ENCODE measurements at places on chromosomes 6 and 20.
A peak's percentile ranks its signal among the peaks of the same experiment; 100 is the strongest.

GRCh38 chr20:24701027-24701426 is 231.6 kb downstream of the SYNDIG1 start:
- DNase-seq, result no peak

DNA sequence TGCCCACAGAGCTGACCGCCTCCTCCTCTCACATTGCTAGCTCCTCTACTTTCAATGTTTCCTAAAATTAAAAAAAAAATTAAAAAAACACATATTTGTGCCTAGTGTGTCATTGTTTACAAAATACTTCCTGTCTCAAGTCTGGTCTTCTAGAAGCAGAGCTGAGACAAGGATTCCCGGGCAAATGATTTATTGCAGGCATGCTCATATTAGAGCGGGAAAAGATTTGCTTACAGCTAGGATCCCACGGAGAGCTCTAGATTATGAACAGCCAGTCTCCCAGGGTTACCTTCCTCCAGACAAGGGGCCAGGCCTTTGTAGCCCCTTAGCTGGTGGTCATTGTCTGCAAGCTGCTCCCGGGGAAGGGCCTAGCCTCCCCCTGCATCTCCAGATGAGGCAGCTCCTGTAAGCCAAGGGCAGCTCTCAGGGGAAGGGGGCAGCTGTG is 9.4 kb downstream of the PACSIN1 start:
- no peak for DNase-seq

DNA sequence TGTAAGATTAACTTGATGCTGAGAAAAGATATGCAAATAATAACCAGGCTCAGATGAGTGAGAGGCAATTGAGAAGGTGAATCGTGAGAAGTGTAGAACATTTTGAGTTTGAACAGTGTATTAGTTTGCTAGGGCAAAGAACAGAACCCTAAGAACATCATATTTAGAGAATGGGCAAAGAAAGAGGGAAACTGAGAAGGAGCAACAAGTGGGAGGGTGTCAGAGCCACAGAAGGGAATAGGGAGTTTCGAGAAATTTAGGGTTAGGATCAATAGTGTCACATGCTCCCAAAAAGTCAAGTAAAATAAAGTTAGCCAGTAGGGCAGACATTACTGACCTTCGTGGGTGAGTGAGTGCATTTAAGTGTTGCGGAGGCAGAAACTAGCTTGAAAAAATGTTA is 5.5 kb upstream of the FAXC start:
- DNase-seq, result no peak

- DNase-seq, result no peak
These were observed 26.0 kb upstream of the KIF16B start for GRCh38 chr20:16599257-16599656.

DNA sequence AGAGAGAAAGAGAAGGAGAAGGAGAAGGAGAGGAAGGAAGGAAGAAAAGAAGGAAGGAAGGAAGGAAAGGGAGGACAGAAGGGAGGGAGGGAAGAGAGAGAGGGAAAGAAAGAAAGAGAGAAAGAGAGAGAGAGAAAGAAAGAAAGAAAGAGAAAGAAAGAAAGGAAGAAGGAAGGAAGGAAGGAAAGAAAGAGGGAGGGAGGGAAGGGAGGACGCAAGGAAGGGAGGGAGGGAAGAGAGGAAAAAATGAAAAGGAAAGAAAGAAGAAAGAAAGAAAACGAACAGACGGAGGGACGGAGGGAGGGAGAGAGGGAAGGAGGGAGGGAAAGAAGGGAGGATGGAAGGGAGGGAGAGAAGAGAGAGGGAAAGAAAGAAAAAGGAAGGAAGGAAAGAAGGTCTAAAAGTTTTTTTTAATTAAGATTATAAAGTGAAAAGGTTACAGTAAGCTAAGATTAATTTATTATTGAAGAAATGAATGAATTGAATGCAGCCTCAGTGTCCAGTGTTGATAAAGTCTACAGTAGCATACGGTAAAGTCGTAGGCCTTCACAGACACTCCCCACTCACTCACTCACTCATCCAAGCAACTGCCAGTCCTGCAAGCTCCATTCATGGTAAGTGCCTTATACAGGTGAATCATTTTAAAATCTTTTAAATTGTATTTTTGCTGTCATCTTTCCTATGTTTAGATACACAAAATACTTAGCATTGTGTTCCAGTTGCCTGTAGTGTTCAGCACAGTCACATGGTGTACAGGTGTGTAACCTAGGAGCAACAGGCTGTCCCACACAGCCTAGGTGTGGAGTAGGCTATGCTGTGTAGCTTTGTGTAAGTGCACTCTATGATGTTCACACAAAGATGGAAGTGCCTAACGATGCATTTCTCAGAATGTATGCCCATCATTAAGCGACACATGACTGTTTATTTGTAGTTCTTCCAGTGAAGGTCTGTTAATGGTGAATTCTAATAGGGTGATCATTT is 20.3 kb upstream of the ARID1B start:
- no peak for DNase-seq

DNA sequence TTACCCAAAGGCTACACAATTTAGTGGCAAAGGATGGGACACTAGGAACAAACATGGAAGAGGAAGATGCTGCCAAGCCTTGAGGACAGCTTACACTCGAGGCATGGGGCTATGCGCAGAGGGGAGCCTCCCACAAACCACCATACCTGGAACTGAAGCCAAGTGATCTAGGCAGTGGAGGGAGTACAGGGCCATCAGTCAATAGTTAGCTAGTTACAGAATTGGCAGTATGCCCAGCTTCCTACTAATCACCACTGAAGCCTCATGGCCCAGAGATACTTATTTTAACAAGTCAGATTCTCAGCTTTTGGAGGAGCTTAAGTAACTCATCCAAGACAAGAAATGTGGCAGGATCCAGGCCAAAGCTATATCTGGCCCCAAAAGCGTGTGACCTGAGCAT is 226.6 kb upstream of the MOCS1 start:
- no peak for DNase-seq

- no peak for DNase-seq
These were observed 230.8 kb downstream of the BCAS1 start for GRCh38 chr20:53839423-53840176.

DNA sequence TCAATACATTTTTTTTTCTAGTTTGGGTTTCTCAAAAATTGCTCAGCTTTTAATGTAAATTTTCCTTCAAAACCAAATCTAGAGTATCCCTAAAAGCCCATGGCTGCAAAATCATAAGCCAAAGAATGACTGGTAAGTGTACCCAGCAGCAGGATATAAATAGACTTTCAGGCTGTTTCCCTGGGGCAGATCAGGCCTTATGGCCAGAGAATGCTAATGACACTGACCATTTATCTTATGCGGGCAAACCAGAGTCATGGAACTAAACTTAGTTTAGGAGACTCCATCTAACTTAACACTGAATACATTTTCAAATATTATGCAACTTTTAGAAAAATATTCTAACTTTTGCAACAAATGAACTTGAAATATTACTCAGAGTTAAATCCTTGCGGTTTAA is 7.4 kb downstream of the OSER1 start:
- DNase-seq, result no peak

GRCh38 chr6:110714143-110714542 is 101.1 kb downstream of the CDK19 start:
- no peak for DNase-seq

DNA sequence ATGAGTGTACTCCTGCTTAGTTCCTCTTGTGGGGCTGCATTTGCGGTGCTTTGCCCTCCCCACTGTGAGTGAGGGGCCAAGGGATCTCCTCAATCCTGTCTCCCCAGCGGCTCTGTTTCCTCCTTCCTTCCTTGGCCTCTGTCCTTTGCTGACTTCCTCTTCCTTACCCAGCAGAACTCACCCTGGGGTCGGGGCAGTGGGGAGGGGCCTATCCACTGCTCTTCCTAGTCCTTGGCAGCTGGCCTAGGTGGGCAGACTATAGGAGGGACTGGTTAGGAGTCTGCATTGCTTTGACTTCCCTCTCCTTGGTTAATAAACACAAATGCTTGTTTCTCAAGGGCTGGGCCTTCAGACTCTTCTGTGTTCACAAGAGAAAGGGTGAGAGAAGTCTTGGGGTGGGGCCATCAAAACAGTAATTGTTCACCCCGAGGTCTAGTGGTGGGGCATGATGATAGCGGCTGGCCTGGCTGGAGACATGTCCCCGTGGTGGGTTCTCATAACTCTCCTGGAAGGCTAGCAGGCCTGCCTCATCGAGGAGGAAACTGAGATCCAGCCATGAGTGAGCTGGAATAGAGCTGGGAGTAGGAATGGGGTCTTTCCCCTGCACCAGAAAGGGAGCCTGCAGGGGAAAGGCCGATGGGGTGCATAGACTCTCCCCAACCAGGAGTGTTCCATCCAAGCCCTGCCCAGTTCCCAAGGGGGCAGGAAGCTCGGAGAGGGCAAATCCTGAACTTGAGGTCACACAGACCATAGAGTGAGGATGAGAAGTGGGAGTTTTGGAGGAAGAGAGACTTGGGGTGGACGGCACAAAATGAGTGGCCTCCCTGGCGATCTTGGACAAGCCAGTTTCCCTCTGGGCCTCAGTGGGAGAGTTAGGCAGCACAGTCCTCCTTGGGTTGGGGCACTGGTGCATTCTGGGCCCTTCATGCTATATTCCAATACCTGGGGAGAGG is 12.7 kb downstream of the FAM110A start:
- no peak for DNase-seq

DNA sequence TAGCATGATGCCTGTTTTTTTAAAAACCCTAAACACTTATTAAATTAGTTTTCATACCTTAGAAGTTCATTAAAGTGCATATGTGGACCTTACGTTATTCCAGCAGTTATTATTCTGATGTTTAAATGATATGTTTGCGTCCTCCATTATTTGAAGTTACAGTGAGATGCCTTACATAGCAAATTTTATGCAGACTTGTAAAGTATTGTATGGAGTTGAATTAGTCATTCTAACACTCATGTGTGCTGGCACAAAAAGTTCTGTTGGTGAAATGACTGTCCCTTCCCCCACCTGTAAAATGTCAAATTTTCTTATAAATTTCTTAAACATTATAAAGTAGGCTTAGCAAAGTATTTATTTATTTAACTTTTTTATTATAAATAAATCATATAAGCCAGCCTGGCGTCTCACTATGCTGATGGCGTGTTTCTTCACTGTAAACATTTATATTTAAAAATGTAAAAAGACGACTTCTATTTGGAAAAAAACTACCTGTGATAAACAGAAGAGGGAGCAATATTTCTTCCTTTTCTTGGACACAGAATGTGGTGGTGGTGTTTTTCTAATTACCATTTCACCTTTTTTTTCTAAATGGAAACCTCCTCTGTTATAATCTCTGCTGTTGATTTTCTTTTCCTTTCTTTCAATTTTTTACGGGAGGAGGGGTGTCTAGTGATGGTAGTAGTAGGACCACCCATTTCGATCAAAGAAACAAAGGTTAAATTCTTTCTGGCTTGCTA is 155.4 kb downstream of the RFPL4B start:
- no peak for DNase-seq

DNA sequence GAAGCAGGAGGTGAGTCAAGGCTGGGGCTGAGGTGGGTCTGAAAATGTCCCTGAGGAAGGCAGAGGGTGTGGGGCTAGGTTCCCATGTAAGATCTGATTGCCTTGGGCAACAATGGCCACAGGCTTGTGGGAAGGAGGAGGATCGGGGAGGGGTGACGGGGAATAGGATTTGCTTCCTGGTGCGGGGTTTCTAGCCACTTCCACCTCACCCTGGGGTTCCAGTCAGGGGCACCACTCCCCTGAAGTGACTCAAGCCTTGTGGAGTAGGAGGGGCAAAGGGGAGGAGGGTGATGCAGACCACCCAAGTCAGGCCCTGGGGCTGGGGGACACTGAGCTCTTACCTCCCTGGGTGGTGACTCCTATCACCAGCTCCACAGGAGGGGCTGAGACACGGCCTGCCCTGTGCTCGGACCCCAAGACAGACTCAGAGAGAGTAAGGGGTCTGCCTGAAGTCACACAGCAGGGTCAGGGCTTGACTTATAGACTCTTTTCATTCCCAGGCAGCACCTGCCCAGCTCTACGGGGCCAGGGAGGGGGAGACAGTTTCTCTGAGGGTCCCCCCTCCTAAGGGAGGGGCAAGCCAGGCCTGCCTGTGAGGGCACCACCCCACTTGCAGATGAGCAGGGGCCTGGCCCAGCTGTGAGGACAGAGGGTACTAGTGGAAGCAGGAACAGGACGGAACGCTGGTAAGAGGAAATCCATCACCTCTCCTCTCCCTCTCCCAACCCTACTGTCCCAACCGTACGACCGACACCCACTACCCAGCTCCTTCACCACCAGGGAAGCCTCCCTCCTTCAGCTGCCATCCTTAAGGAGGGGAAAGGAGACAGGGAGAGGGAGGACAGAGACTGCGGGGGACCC is 12.4 kb upstream of the SPDEF start:
- DNase-seq, result no peak

GRCh38 chr6:137414599-137414998 is 79.6 kb downstream of the OLIG3 start:
- DNase-seq, result no peak

DNA sequence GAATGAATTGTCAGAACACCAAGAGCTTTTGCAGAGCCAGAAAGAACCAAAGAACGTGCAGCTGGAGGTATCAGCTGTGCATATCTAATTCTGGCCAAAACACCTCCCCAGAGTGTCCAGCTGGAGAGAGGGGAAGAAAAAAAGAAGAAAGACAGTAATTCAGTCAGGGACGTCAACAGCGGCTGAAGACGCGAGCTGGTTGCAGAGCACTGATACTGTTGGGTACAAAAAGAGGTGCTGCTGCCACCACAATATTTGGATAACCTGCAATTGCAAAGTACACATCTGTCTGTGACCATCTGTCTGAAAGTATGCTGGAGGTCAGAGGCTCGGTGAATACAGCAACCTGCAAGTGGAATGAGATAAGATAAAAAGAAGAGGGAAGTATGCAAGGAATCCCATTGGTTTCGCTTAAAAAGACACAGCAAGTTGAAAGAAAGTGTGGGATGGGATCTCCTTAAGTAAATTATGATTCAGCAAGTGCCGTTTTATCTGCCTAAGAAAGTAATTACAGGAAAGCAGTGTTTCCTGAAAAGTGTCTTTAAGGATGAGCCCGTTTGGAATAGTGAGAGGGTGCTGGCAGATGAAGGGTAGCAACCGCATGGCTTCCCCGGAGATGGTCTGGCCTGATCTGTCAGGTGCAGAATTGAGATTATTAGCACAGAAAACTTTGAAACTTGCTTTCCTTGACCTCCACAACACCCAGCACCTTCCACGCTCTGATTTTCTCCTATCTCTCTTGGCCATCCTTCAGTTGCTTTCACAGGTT is 189.9 kb upstream of the PRDM1 start:
- no peak for DNase-seq

DNA sequence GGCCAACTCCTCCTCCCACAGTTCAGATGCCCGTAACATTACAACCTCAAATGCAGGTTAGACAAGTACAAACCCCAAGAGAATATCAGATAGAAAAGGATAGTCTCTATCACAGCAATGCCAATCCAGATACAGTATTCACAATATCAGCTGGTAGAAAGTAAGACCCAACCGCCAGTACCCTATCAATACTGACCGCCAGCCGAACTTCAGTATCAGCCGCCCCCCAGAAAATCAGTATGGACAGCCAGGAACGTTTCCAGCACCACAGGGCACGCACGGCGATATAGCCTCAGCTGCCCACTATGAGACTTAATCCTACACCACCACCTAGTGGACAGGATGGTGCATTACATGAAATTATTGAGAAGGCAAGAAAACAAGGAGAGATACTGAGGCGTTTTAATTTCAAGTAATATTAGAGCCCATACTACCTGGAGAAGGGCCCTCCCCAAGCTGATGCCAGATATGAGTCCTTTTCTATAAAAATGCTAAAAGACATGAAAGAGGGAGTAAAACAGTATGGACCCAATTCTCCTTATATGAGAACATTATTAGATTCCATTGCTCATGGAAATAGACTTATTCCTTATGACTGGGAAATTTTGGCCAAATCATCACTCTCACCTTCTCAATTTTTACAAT is 17.6 kb upstream of the EIF2S2 start:
- DNase-seq, result peak; percentile 47

GRCh38 chr6:87421576-87421975 is 13.8 kb downstream of the CFAP206 start:
- no peak for DNase-seq

All from Panc1 (cell line).